ENCODE measurements at places on chromosomes 6 and 20.

DNA sequence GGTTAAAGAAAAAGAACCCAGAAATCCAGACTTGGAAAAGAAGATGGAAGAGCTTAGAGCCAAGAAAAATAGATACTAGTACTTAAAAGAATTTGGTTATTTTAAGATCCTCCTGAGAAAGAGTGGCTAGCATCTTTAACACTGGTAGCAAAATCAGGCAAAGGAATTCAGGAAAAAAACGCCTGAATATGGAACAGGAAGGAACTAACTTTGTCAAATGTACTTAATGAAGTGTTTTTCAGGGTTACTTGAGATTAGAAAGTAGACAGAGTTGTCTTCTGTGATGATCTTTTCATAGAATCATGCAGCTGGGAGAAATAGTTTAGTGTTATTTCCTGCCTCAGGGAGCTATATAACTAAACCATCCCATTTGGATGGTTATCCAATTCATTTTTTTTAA lies 50.8 kb upstream of the SASH1 start:
- no peak for DNase-seq

GRCh38 chr6:149336609-149336928 lies 19.1 kb downstream of the TAB2 start:
- DNase-seq = no peak

GRCh38 chr6:35295521-35296315 lies 1.9 kb upstream of the DEF6 start:
- DNase-seq = no peak

DNA sequence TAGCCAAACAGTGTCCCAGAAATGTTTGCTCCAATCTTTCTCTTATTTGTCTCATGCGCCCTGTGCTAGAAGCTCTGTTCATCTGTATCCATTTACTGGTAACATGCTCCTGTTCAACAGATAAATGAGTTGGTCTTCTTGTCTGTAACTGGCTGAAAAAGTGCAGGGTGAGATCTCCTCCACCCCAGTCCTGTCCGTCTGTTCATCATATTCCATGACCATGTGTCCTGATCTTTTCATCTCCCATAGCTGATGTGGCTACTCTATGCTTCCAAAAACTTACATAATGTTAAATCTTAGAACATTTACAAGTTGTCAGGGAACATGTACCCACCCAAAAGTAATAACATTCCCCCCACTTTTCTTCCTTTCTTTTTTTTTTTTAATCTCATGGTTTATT lies 31.8 kb upstream of the DSE start:
- DNase-seq = no peak

DNA sequence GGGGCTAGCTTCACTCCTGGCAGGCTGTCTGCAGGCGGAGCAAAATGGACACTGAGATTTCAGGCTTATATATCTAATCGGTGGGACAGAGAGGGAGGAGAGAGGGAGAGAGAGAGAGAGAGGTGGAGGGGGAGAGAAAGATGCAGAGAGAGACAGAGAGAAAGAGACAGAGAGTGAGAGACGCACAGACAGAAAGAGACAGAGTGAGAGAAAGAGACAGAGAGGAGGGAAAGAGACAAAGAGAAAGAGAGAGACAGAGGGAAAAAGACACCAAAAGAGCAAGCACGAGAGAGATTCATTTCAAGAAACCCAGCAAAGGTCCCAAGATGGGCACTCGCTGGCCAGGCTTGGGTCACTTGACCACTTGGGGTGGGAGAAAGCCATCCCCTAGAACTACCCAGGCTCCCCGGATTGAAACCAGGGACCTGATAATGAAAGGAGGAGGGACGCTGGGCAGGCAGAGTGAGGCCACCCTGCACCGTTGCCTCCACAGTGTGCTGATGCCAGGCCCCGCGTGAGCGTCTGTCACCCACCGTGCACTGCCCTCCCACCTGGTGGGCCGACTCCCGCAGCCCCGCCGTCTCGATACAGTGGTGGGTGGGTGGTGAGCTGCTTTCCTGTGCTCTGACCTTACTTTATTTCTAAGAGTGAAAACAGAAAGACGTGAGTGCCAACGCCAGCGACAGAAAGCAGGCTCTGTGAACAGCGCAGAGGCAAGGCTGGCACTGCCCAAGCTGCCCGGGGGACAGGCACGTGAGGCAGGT lies 67.9 kb upstream of the SLCO4A1 start:
- DNase-seq = no peak

GRCh38 chr20:56249244-56249955 lies 868 bp downstream of the MC3R start:
- DNase-seq = peak; percentile 9

- DNase-seq = no peak
Observed at GRCh38 chr6:13629459-13630116, 14.5 kb downstream of the NOL7 start.

GRCh38 chr6:31125586-31126363 lies 5.5 kb upstream of the CDSN start:
- no peak for DNase-seq

DNA sequence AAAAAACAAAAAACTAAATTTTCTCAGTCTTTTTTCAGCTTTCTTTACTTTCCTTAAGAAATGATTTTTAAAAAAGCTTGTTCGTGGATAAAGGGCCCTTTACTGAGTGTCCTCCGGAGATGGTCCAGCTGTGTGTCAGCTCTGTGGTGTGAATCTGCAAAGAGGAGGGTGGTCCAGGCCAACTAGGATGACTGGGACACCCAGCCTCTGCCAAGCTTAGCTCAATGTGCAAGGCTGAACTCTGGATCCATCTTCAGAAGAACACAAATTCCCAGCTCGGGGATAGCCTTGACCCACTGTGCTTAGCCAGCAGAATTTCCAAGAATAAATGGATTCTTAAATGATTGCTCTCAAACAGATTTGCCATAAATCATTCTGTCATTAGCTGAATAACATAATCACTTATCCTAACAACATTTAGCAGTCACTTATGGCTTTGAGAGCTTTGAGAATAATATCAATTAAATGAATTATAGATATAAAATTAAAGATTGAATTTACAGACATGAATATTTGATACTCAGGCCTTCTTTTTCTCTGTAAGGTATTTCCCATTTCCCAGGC lies 14.2 kb upstream of the CALHM5 start:
- no peak for DNase-seq

- DNase-seq = no peak
Observed at GRCh38 chr20:58635279-58635665, 15.8 kb upstream of the STX16 start.

GRCh38 chr6:43054206-43054943 lies 724 bp upstream of the CUL7 start:
- DNase-seq = no peak

DNA sequence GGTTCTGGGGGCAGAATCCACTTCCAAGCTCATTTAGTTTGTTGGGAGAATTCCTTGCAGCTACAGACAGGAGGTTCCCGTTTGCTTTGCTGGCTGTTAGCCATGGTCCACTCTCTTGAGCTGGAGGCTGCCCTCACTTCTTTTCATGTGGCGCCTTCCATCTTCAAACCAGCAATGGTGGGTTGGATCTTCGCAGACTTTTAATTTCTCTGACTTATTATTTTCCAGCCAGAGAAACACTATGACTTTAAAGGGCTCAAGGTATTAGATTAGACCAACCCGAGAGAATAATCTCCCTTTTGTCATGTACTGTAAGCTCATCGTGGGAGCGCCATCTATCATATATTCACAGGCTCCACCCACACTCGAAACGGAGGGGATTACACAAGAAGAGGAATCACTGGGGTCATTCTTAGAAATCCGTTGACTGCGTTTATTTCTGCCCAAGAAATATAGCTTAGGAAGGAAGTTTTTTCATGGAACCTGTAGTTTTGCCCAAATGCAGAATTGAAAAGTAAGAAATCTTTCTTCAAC lies 38.9 kb downstream of the SAMD5 start:
- no peak for DNase-seq

GRCh38 chr6:26129656-26130055 lies 42.4 kb downstream of the HFE start:
- DNase-seq = no peak

- no peak for DNase-seq
Observed at GRCh38 chr20:50281831-50282591, 91.4 kb downstream of the CEBPB start.

GRCh38 chr6:105402090-105402938 lies 568 bp downstream of the PREP start:
- DNase-seq = peak; percentile 25

GRCh38 chr6:46393940-46394337 lies 97.3 kb downstream of the RCAN2 start:
- no peak for DNase-seq

- DNase-seq = no peak
Observed at GRCh38 chr6:93344333-93344835, 75.0 kb downstream of the EPHA7 start.

GRCh38 chr6:13667655-13668054 lies 44.0 kb downstream of the RANBP9 start:
- DNase-seq = no peak

GRCh38 chr6:42915732-42916131 lies at the start of gene PTCRA:
PTCRA (plus strand) TSS chr6:42916053; CDS start chr6:42916070, 17 bp downstream.
- DNase-seq = no peak

- no peak for DNase-seq
Observed at GRCh38 chr6:69601132-69601531, 195.7 kb downstream of the LMBRD1 start.

DNA sequence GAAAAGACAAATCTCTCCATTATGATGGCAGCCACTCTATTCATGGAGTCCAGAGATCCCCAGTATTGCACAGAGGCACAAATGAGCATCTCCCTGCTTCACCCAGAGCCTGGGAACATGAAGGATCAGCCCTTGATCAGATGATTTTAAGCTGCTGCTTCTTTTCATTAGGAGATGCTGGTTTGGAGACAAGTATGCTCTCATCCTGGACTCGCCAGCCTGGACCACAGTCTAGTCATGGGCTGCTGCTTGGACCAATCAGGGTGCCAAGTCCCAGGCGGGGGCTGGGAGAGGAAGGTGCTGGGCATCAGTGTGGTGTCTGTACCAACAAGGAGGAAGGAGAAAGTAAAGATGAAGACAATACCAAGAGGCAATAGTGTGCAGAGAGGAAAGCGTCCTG lies 195.7 kb upstream of the FOXQ1 start:
- no peak for DNase-seq

DNA sequence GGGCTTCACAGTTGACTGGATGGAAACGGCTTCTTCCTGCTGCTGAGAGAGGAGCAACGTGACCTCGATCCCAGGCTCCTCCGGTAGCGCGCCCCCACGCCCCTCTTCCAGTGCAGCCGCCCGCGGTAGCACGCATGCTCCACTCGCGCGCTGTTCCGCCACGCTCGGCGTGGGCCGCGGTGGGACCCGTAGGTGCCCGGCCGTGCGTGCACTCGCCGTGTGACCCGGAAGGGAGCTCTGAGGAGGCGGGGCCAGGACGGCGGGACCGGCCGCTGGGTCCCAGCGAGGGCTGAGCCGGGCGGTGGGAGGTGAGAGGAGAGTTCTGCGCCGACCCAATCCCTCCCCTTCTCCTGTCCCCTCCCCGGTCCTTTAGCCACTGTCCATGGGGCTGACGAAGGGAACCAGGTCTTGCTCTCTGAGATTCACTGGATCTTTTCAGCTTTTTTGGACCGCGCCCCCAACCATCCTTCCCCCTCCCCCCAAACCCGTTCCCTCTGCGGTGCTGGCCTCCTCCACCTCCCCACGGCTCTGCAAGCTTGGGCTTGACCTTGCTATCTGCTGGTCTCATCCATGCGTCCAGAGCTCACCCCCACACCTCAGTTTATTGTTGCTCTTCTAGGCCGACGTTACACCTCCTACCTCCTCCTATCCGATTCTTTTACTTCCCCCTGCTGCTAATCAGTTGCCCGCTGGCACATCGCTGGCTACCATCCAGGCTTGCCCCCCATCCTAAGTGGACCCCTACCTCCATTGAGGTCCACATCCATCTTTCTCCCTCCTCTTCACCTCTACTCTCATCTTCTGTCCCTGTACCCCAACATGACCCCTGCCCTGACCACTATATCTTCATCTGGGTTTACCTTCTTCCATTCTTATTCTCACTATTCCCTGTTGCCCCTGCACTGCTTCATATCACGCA lies at the start of gene CUL9:
CUL9 (plus strand) TSS at position 255 of the 919 bp plus-strand sequence. CDS start 2,115 bp downstream, outside the sequence.
- DNase-seq = peak; percentile 80

GRCh38 chr20:15654208-15654649 lies 919.0 kb downstream of the KIF16B start:
- DNase-seq = peak; percentile 48

- DNase-seq = no peak
Observed at GRCh38 chr6:142005021-142005420, 127.7 kb upstream of the GJE1 start.

DNA sequence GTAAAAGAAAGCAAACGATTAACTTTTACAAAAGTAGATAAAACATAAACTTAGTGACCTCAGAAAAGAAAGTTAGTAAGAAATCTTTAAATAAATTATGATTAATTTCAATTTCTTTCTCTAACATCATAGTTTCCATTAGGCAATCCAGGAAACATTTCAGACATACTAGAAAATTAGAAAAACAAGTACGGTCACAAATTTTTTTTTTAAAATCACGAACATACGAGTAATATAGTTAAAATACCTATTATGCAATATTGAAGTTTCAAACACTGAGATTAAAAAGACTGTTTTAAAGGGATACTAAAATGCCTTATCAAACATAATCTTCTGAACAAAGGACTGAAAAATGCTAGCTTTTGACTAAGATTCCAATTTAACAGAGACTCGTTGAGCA lies 26.2 kb downstream of the NOL7 start:
- no peak for DNase-seq

DNA sequence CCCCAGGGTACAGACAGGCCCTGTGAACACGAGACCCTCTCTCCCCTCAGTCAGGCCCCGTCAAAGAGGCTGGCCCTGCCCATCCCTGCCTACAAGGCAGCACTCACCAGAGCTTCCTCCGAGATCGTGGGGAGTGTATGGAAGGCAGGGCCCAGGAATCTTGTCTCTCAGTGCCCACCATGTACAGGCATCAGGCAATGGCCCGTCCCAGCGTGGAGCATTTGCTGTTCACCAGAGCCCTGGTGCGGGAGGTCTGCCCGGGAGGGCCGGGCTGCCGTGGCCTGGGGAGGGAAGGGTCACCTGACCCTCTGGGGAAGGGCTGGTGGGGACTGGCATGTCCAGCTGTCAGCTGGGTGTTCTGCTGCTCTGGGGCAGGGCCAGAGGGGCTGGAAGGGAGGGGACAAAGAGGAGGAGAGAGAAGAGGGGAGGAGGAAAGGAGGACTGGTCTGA lies at the start of gene IP6K3:
IP6K3 (minus strand) TSS at position 255 of the 450 bp plus-strand sequence. CDS start 11,429 bp downstream, outside the sequence.
- DNase-seq = no peak

Measured in stimulated activated naive B cell treated with anti-CD40 and anti-IgM and Interleukin-4, amounts not matched to agents 10 μg/mL and 1 μg/mL and 100 μg/mL, for 72 hours (primary cell).